ENCODE measurements at places on chromosomes 1 and 21.
A peak's percentile ranks its signal among the peaks of the same experiment; 100 is the strongest.

DNA sequence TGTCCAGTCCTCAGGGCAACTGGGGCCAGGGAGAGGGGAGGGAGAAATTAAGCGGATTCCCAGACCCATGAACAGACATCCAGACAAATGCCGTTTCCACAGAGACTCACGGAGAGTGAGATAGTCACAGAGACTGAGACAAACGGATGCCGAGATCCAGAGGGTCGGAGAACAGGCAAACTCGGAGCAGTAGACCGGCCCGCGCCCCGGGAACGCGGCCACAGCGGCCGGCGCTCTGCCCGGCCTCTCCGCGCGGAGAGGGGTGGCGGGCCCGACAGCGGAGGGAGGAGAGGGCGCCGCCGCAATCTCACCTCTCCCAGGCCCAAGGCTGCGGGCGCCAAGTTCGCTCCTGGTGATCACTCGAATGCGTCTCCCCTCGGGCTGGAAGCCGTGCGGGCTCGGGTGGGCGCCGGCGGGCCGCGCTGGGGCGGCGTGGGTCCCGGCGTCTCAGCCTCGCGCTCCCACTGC, 831 bp upstream of the FOXD2 start:
- no peak for DNase-seq

DNA sequence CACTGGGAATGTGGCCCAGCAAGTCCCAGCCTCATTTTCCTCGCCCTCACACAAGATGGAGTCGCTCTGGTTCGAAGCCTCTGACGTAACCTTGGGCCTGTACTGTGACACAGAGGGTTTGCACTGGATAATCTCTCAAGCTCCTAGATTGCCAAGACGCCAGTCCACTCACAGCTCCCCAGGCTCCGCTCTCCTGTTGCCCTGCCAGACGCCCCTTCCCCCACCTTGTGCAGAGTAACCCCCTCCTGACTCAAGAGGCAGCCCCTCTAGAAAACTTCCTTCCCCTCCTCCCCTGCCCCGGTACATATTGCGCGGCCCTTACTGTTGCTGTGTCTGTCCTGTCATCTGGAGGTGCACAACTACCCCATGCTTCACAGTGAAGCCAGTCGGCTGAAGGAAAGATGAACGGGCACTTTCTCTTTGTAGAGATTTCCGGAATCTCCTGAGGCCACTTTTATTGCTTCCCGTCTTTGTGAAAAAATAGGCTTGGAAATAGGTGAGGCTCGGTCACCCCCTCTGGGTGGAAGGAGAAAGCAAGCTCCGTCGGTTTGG, 981 bp upstream of the KIAA1614 start:
- no peak for DNase-seq

- DNase-seq, result no peak
Observed at GRCh38 chr1:151372058-151372934, at the start of gene SELENBP1. Gene SELENBP1 (minus strand): TSS chr1:151372705. CDS start chr1:151372641, 64 bp downstream.

GRCh38 chr1:238281418-238281817, 390.7 kb upstream of the ZP4 start:
- no peak for DNase-seq

GRCh38 chr1:110123224-110123623, 11.0 kb downstream of the UBL4B start:
- DNase-seq, result no peak

DNA sequence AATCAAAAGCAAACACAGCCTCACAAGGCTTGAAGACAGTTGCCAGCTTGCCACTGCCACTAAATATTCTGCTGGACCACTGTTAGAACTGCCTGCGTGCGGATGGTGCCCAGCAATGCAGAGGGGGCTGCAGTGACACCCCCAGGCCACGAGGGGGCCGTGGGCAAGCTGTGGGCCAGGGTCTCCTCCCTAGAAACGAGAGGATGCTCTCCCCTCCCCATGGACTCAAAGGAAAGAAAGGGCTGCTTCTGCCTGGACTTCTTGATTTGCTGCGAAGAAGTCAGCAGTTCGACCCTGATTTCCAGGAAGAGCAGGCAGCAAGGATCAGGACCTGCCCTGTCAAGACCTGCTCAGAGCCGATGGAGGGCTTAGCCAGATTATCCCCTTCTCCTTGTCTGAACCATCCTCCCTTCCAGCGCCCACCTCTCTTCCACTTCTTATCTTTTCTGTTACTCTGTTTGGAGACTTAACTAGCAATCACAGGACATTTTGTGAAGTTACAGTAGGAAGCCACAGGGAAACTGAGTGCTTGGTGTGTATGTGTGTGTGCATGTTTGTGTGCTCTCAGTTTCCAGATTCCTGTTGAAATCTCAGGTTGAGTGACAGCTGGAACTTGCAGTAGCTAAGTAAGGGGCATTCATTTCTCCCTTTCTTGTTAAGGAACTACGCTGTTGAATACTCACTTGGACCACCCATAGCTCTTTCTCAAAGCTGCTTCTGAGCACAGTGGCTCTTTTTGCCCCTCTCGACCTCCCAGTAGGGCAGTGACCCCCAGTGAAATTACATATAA, 2.7 kb downstream of the MAN1C1 start:
- no peak for DNase-seq

GRCh38 chr1:203089001-203089650, 3.3 kb upstream of the MYOG start:
- DNase-seq, result no peak

DNA sequence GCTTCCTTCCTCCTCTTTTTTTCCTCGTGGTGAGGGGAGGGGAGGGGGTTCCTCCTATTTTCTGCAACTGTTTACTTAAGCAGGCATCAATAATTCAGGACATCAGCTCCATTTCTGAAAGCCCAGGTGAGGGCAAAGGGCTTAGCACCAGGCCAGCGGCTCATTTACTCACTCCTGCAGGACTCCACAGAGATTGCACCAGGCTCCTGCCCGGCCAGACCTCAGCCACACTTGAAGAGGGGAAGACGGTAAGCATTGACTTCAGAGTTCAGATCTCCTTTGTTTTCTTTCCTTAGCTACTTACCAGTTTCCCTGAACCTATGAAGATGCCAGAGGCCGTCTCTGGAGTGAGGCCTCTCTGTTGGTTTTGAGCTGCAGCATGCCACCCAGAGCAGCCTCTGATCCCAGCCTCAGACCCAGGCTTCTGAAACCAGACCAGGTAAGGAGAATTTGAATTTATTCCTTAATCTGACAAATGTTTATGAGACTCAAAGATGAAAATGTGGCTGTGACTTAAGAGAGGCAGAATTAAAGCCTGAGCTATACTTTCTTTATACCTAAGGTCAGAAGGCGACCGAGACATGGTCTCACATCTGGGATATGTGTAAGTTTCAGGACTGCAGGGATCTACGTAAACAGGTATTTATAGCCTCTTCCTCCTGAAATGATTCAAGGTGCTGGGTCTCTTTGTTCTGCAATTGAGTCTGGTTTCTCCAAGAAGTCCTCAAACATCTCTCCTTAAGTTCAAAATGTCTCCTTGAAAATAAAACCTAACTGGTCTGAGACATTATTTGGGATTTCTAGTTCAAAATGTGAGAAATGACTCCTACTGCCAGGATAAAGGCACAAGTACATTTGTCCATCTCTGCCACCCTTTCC, 272.5 kb upstream of the RUNX1 start:
- DNase-seq, result no peak

DNA sequence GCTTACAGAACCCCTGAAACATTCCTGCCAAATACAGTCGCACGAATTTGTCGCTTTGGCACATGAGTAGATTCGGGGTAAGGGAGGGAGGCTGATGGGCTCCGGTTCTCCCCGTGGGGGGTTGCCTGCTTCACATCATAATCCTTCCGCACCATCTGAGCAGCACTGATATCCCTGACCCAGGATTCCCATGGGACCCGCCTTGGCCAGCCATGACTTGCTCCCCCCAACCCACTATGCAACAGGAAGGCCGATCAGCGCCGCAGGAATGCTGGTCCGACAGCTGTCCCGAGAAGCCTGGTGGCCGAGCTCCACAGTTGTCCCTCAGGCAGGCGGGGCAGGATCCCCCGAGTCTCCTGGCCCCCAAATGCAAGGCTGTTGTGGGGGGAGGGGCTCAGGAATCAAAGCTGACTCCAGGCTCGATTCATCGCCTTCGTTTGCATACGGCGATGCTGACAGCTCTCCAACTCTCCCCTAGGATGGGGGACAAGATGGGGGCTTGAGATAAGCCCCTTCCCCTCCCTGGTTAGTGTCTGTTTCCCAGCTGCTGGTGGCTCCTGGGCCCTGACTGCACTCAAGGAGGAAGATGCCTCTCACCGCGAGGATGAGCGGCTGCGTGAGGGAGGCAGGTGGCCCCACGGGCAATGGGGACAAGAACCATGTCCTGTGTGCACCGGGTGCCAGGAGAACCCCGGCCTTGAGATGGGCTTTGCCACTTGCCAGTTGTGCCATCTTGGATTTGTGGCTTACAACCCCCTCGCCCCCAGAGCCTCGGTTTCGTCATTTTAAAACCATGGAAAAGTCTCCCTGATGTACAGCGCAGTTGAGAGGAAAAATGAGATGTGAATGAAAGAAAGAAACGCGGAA, 9.3 kb downstream of the DRAXIN start:
- no peak for DNase-seq

DNA sequence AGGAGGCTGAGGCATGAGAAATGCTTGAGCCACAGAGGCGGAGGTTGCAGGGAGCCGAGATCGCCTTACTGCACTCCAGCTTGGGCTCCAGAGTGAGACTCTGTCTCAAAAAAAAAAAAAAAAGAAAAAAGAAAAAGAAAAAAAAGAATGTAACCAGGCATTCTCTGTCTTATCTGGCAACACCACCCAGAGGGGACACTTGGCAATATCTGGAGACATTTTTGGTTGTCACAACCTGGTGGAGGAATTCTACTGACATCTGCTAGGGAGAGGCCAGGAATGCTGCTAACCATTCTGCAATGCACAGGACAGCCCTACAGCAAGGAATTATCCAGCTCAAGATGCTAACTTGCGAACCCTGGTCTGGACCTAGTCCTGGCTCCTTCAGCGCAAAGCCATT, 2.3 kb upstream of the CNR2 start:
- DNase-seq, result no peak

DNA sequence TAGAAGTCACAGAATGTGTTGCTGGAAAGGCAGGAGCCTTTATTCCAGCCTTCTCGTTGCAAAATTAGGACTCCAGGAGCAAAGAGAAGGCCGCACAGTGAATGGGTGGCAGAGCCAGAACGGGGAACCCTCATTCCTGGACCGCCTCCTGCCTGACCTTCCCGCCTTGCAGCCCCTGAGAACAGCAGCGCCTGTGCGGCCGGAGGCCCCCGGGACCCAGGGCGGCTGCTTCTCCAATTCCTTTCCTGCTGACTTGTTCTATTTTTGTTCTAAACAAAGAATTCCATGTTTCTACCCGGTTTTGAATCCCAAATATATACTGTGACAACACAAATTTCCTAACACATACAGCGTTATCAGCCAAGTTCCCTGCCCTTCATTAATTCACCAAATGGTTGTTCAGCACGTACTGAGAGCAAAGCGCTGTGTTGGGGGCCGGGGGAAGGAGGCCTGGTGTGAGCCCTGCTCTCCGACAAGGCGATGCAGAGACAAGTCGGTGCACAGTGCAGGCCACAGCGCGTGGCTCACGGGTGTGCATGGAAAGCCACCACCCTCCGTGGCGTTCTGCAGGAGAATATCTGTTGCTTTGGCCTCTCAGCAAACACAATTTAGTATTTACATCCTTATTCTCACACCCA, 31.9 kb upstream of the COL6A2 start:
- DNase-seq, result no peak

GRCh38 chr1:160619742-160620277, 27.0 kb downstream of the SLAMF1 start:
- no peak for DNase-seq

DNA sequence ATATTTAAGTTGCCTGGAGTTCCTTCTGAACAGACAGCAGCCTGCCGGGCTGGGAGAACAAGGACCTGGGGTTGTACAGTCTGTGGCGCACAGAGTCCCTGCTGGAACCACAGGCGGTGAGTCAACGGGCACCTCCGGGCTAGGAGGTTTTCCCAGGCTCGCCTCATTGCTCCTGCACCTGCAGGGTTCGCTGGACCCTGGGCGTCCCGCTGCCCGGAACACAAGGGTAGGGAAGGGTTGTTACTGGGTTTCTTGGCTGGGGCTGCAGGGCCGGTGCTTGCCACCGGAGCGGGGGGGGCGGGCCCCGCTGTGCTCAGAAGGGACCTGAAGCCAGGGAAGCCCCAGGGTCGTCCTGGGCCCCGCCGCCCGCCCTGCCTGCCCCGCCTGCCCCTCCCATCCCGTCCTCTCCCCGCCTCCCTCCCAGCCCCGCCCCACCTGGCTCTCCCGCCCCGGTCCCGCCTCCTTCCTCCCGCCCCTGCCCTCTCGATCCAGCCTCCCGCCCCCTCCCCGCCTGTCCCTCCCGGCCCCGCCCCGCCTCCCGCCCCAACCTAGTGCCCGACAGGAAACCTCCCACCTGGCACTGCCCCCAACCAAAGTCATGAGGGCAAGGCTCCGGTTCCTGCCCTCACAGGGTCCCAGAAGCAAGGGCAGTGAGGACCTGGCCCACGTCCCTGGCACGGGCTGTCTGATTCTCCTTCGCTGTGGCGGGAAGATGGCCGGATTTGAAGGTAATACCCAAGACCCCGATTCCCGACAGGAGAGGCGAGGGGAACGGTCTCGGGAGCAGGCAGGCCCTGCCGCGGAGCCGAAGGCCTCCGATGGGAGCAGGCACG, 6.8 kb downstream of the JMJD4 start:
- peak; percentile 68 for DNase-seq

GRCh38 chr1:229885568-229886495, 181.2 kb upstream of the GALNT2 start:
- no peak for DNase-seq

GRCh38 chr1:19758227-19758830, 41.4 kb downstream of the TMCO4 start:
- no peak for DNase-seq

- no peak for DNase-seq
Observed at GRCh38 chr1:29592261-29592615, 355.9 kb downstream of the PTPRU start.

- DNase-seq, result no peak
Observed at GRCh38 chr1:30638811-30639210, 84.6 kb downstream of the MATN1 start.

DNA sequence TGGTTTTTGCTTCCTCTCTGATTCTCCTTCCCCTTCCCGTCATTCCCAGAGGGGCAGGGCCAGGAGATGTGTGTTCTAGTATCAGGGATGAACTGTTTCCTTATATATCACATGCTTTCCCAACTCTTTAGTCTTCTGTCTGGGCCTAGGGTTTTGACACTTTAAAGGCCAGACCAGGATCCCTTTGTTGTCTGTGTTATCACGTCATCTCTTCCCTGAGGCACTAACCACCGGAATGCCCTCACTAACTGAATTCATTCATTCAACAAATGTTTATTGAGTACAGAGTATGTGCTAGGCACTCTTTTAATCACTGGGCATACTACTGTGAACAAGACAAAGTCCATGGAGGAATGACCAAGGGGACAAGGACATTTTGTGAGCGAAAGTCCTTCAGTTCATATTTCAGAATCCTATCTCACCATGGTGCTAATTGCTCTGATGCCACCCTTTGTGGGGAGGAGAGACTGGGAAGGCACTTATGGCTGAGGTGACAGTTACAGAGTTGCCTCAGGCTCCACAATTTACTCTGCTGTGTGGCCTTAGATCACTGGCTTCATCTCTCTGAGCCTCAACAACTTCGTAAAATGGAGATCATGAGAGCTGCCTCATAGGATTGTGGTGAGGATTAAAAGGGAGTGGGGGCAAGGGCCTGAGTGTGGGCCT, 12.0 kb upstream of the ZNF362 start:
- no peak for DNase-seq
